ENCODE measurements at places on chromosomes 11 and 22. TPM values are rescaled to one million over a fixed set of nuclear protein-coding genes. Genes with fewer than 3 reads are reported as not detected.

- no peak for DNase-seq
Observed at GRCh38 chr11:112012874-112013273, 12.3 kb upstream of the DLAT start.

GRCh38 chr22:21943571-21944448 lies 8.8 kb downstream of the PPM1F start:
- DNase-seq: no peak

- DNase-seq: no peak
Observed at GRCh38 chr11:36890121-36890679, 292.2 kb upstream of the RAG2 start.

GRCh38 chr11:60127311-60127811 lies 38.9 kb downstream of the MS4A2 start:
- DNase-seq: no peak

GRCh38 chr11:70111269-70112016 lies 33.3 kb downstream of the ANO1 start:
- no peak for DNase-seq

- no peak for DNase-seq
Observed at GRCh38 chr11:1675536-1676228, 21.3 kb upstream of the KRTAP5-6 start.

DNA sequence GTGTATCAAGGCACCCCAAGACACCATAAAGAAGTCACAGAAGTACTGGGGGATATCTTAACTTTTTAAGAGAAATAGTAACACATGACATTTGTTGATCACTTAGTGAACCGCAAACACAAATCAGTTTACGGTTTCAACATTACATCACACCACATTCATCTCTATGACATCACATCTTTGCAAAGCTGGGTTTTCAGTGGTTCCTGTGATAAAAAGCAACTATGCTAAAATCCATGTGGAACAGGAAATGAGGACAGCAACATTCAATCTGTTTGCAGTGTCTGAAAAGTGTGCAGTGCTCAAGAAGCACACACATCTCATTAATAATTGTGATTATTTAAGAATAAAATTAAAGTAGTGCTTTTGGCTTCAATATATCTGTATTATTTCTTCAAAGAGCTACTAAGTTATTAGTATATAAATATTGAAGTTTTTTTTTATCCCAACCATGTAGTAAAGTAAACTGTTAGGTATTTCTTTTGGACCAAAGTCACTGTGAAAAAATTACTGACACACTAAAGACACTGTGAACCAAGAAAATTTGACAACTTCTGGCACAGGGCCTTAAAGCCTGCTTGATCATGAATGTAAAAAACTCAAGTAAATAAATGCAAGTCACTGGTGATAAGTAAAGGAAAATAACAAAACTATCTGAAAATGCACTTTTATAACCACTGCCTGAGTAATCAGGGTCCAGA lies 156.0 kb upstream of the SOX6 start:
- DNase-seq: no peak

DNA sequence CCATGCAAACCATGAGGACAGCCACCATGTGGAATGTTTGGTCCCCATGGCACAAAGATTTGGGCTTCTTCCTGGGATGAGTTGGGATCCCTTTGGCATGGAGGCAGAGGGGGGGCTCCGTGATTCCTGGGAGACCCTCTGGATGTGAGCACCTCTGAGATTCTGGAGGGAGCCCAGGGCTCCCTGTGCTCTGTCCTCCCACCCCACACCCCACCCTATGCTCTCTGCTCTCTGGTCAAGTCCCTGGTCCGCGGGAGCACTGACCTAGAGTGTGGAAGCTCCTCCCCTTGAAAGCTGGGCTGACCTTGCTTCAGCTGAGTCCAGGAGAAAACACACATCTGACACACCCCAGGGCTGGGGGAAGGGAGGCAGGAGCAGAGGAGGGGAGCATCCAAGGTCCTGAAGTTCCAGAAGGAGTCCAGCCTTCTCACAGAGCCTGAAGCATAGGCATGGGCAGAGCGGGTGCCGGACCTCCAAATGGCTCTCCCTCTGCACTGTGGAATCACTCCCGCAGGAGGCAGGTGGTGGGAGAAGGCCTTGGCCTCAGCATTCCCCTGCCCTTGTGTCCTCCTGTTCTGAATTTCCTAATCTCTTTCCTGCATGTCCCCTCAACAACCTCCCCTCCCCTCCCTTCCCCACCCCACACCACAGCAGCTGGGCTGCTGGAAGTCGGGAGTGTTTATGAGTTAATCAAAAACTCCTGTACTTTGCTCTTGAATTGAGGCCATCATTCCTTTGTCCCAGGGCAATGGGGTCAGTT lies 25.7 kb upstream of the OAF start:
- no peak for DNase-seq

GRCh38 chr11:69918938-69919650 lies 99.9 kb upstream of the FGF3 start:
- DNase-seq: peak; percentile 48

DNA sequence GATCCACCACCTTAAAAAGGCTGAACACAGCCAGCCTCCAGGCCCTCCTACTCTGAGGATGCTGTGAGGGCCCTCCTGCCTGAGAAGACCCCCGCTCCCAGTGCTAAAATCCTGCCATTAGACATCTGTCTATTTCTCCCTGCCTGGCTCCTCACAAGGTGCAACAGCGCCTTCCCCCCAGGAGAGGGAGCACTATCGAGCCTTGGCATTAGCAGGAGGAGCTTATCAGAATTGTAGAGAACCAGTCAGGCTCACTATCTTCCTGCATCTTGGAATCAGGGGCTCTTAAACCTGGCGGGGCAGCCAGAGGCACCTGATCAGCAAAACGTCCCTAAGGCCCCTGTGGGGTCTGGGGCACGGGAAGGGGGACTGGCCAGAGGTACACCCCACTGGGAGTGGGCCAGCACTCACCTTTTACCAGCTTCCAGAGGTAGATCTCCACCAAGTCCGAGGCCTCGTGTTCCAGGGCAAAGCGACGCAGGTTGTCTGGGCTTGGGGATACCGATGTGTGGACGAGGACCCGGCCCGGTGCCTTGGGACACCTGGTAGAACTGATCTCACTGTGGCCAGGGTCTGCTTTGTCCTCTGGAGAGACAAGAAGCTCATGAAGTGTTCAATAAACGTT lies 28.7 kb downstream of the CHRDL2 start:
- DNase-seq: no peak

DNA sequence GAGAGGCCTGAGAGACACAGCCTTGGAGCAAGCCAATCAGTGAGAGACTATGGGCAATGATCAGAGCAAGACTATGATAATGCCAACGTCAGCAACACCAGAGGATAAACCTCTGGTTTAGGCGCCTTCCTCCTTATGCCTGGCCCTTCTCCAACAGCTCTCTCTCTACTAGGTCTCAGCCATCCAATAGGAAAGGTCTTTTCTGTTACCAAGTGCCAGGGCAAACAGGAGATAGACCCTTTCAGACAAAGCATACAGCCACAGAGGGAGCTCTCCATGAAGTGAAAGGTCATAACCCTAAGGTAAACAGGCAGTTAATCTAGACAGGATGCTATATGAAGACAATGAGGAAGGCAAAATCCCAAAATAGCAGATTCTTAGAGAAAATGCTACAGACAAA lies 9.5 kb downstream of the STK33 start:
- DNase-seq: no peak

- DNase-seq: no peak
Observed at GRCh38 chr22:38383417-38383816, 66.2 kb upstream of the CSNK1E start.

GRCh38 chr22:17860220-17860965 lies 86.1 kb upstream of the BID start:
- DNase-seq: no peak

- DNase-seq: no peak
Observed at GRCh38 chr11:35887737-35888136, 56.1 kb upstream of the LDLRAD3 start.

DNA sequence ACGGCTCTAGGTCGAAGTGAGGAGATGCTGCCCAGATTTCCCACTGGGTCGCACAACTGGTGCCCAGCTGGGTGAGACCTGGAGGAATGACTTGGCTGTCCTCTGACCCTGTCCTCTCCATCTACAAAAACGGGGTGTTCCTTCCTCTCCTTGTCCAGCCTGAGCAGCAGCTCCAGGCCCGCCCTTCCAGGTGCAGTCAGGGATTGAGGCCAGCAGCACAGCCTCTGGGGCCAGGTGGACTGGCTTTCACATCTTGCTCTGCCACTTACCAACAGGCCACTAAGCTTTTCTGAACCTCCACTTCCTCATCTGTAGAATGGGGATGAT lies 91.7 kb upstream of the LMO1 start:
- DNase-seq: no peak

DNA sequence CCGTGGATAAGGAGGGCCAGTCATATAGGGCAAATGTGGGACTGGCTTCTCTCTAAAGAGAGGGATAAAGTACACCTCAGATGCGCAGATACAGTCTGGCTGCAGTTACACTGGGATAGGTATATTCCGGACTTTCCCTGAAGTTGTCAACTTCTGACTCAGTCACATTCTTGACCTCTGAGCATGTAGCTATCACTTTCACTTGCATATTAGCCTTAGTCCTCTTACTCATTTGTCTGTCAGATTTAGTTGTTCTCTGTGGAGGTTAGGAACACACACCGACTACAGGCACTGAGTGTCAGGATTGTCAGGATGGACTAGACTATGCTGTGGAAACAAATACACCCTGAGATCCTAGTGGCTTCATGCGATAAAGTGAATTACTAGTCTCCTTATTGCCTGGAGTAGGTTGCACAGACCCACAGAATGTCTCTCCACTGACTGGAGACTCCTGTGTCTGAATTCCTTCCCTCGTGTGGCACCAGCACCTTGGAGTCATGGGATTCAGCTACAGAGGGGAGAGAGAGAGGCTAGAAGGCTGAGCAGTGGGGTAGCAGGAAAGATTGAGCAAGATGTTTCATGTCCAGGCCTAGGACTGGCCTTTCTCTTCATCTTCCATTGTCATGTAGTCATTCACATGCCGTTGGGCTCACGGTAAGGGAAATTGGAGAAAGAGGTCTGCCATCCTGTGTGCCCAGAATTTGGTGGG lies 654.3 kb downstream of the NTM start:
- DNase-seq: no peak

DNA sequence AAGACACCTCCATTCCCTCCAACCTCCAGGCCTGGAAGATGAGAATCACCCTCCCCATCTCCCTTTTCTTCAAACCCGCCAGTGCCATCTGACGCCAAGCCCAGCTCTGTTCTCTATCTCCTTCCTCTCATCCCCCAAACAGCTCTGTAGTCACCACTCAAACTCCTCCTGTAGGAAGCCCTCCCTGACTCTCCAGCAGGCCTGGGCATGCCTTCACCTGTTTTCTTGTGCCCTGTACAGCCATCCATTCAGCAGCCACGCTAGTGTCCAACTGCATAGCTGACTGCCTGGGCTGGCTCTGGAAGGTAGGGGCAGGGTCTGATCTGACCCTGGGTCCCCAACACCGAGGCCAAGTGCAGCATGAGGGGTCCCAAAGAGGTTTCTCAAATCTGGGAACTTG lies 25.0 kb downstream of the GDPD5 start:
- DNase-seq: no peak

DNA sequence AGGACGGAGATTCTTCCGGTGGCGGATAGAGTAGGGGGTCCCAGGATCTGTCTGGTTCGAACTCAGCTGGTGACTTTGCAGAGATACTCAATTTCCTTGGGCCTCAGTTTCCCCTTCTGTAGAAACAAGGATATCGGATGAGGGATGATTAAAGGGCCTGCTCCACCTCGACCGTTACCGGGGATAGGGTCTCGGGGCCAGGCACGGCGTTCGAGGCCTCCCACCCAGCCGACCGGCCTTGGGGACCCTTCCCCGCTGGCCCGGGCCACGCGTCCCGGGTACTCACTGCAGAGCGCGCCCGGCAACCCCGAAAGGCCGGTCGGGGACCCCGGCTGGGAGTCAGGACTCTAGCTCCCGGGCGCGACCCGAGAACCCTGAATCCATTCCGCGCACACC lies 321 bp downstream of the RHBDD3 start:
- no peak for DNase-seq

DNA sequence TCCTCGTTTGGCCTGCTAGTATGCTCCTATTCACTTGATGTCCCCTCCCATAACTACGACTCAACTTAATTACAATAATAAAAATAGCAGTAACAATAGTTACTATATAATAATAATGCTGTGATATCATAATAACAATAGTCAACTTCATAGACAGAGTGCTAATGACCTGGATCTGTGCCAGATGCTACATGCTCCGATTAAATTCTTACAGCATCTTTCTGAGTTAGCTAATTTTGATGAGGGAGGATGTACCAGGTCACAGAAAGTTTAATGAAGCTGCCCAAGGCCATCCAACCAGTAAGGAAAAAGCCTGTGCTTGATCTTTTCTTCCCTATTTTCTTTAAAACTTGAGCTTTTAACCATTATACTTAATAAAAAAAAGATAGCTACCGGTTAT lies 413.4 kb upstream of the LRRC4C start:
- no peak for DNase-seq

- no peak for DNase-seq
Observed at GRCh38 chr11:121716060-121716459, 263.3 kb upstream of the SORL1-AS1 start.

- DNase-seq: no peak
Observed at GRCh38 chr11:19474954-19475721, 234.4 kb upstream of the E2F8 start.

GRCh38 chr11:2728663-2729332 lies 29.0 kb upstream of the KCNQ1OT1 start:
- no peak for DNase-seq

GRCh38 chr11:91778758-91779157 lies 445.9 kb upstream of the FAT3 start:
- no peak for DNase-seq

- no peak for DNase-seq
Observed at GRCh38 chr11:13928566-13929251, 33.8 kb upstream of the SPON1 start.

GRCh38 chr11:72040491-72041363 lies 39.6 kb downstream of the NUMA1 start:
- DNase-seq: peak; percentile 94

DNA sequence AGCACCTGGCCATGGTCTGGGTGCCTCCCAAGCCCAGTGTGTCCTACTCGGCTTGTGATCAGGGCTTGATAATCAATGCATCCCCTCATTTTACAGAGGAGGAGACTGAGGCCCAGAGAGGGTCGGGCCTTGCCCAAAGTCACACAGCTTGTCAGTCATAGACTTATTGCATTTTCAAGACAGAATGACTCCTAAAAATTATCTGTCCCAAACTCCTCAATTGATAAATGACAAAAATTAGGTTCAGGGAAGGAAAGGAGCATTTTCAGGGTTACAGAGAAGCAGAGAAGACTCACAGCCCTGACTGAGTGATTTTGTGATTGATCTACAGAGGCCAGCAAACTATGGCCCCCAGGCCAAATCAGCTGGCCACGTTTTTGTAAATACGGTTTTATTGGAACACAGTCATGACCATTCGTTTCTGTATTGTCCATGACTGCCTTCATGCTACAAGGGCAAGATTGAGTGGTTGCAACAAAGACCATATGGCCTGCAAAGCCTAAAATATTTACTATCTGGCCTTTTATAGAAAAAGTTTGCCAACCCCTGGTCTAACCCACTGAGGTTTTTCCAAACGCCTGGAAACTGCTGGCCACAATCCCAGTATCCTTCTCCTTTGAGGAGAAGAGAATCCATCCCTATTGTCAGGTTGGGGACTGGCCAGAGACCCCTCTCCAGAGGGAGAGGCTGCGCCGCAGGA lies 35.1 kb upstream of the NAV2 start:
- no peak for DNase-seq

Gene NAALAD2
- polyA plus RNA-seq: 24.0 TPM

Gene RAG2
- 0.31 TPM for polyA plus RNA-seq

Gene OR8D1
- polyA plus RNA-seq: not detected

Gene F2
- 0.25 TPM for polyA plus RNA-seq

Gene APLNR
- polyA plus RNA-seq: 101 TPM

Gene TOMM22
- polyA plus RNA-seq: 103 TPM

Gene CHRDL2
- polyA plus RNA-seq: 0.25 TPM

Gene PRR33
- 0.04 TPM for polyA plus RNA-seq

Gene SCGB1A1
- polyA plus RNA-seq: not detected
